ENCODE measurements at places on chromosomes 6 and 20. TPM values are rescaled to one million over a fixed set of nuclear protein-coding genes. Genes with fewer than 3 reads are reported as not detected.

GRCh38 chr6:89140347-89141156 lies 5.3 kb upstream of the PM20D2 start:
- DNase-seq = no peak

- DNase-seq = no peak
These were observed 32.3 kb downstream of the NCR2 start for GRCh38 chr6:41367700-41368099.

DNA sequence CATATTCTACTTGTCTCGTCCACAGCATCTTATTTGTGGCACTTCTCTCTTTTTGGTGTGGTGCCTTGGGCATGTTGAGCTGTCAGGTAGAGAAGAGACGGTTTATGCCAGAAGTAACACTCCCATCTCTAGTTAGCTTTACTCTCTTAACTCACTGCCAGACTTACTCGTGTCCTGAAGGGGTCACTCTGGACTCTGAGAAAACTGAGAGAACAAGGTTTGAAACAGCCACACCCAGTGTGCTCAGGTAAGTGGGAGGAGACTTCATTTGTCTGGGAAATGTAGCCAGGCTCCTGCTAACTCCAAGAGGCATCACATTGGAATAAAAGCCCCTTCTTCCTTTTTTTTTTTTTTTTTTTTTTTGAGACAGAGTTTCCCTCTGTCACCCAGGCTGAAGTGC lies 360.8 kb downstream of the QKI start:
- DNase-seq = no peak

DNA sequence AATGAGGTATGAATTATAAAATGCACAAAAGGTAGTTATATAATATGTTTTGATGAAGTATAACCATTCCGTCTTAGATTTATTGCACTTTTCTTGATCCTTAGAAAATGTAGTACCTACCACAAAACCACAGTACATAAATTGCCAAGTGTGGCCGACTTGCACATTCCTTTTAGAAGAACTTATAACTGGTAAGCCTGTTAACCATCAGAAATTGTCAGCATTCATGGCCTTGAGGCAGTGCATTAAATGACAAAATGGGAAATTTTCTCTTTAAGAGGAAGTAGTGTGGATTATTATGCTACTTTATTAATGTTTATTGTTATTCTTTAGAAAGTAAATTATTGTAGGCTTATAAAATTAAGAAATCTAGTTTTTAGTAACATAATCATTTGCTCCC lies 29.6 kb downstream of the TAB2 start:
- no peak for DNase-seq

- no peak for DNase-seq
These were observed 25.5 kb upstream of the ADTRP start for GRCh38 chr6:11804135-11804534.

DNA sequence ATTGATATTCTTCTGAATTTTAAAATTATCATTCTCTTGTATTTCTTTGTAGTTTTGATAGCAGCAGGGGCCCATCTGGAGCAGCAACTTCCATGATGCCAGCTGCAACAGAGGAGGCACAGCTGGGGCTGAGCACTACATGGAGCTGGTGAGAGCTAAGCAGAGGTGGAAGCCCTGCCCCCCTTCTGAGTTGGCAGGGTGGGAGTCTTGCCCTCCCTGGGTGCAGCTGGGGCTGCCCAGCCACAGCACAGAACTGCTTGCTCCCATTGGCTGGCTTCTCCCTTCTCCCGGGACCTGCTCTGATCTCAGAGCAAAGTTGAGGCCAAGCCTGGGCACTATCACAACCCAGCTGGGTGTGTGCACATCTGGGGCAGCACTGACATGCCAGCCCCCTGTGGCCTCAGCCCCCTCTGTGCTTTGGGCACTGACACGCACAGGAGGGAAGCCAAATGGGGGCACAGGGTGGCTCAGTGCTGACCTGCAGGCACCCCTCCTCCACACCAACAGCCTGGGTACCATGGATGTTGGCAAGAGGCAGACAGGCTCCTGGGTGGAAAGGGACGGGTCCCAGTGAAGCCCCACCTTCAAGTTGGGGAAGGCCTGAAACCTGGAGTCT lies 69.1 kb upstream of the EYA4 start:
- DNase-seq = no peak

- DNase-seq = no peak
These were observed 108.8 kb upstream of the RAB32 start for GRCh38 chr6:146434732-146435390.

DNA sequence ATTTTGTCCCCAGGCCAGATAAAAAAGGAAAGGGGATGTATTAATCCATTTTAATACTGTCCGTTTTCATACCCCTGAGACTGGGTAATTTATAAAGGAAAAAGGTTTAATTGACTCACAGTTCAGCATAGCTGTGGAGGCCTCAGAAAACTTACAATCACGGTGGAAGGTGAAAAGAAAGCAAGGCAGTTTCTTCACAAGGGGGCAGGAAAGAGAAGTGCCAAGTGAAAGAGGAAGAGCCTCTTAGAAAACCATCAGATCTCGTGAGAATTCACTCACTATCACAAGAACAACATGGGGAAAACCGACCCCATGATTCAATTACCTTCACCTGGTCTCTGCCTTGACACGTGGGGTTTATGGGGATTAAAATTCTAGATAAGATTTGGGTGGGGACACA lies 152.5 kb downstream of the IBTK start:
- DNase-seq = no peak

The STX16 gene
- total RNA-seq = 21.0 TPM

DNA sequence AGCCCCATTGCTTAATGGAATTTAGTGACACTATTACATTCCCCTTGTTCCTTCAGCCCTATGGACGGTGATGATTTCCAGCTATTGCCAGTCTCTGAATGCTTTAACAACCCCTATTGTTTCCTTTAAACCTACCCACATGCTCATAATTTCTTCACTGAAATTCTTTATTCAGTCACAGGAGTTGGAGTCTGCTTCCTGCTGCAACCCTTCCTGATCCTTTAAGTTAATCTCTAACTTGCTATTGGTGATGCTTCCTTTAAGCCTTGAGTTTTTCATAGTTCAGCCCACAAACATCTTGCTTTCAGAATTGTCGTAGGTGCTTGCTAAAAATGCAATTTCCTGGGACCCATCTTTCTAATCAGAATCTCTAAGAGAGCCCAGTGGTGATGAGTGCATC lies 66.3 kb upstream of the TNFAIP3 start:
- DNase-seq = no peak
